ENCODE measurements at places on chromosomes 2 and 18.

DNA sequence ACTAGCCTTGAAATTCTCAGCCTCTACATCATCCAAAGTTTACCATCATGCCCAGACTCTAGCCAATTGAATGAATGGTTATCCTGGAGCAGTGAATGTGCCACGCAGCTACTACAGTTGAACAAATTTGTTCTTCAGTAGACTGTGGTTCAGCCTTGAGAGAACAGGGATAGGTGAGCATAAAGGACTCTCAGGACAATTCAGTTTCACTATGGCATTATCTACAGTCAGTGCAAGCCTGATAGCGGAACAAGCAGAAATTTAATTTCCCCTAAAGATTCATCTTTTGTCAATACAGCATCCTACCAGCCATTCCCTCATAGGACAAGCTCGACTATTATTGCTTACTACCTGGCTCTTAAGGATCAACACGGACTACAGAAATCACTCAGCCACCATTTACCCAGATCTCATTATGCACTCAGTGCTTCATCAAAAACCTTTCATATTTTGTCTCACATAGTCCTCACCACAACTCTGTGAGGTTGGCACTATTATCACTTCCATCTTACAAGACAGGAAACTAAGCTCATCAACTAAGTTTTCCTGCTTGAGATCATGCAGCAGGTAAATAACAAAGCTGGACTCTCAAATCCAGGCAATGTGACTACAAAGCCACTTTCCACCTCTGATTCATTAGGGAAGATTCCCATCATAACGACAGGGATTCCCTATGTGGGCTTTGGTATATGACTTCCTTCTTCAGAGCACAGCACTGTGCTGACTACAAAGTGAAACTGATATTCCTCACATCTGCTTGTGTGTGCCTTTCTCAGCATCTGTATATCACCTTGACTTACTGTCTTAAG lies 181.5 kb upstream of the ACVR2A start:
- DNase-seq: no peak

GRCh38 chr2:176854062-176854461 lies 358.5 kb upstream of the HNRNPA3 start:
- no peak for DNase-seq

DNA sequence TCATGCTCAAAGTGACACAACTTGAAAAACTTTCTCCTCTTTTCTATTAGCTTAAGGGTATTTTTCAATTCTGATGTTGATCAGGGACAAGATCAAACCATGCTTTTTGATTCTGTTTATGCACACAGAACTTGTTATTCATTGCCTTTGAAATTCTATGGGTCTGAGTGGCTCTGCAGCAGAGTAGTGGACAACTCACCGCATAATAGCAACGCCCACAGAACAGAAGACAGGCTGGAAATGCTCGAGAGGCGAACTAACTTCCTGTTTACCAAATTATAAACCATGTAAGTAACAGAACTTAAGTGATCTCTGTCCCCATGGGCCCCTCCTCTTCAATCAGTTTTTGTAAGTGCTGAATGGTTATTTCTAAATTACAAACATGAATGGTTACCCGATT lies 131.2 kb downstream of the CBLN2 start:
- DNase-seq: no peak

- peak; percentile 21 for DNase-seq
Measured at GRCh38 chr2:47077442-47078117, 77.5 kb downstream of the STPG4 start.

DNA sequence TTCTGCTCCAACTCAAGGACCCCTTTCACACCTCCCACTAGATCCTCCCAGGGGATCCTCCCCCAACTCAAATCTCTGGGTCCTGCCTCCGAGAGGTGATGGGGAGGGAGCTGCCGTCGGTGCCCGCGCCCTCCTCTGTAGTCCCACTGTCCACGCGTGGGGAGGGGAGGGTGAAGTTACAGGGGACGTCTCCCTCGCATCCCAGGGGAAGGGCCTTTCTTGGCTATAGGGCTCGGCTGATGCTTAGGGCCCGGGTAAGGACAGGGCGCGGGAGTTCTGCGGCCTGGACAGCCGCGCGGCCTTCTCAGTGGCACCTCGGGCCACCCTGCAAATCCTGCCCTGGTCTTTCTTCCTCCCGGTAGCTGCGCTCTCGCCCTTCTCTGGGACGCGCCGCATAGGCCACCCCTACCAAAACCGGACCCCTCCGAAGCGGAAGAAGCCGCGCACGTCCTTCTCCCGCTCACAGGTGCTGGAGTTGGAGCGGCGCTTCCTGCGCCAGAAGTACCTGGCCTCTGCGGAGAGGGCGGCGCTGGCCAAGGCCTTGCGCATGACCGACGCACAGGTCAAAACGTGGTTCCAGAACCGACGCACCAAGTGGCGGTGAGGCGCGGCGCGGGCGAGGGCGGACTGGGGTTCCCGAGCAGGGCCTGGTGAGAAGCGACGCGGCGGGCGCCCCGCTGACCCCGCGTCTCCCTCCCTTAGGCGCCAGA lies 1.2 kb downstream of the TLX2 start:
- DNase-seq: no peak
